ENCODE measurements at places on chromosomes 1 and 21.

DNA sequence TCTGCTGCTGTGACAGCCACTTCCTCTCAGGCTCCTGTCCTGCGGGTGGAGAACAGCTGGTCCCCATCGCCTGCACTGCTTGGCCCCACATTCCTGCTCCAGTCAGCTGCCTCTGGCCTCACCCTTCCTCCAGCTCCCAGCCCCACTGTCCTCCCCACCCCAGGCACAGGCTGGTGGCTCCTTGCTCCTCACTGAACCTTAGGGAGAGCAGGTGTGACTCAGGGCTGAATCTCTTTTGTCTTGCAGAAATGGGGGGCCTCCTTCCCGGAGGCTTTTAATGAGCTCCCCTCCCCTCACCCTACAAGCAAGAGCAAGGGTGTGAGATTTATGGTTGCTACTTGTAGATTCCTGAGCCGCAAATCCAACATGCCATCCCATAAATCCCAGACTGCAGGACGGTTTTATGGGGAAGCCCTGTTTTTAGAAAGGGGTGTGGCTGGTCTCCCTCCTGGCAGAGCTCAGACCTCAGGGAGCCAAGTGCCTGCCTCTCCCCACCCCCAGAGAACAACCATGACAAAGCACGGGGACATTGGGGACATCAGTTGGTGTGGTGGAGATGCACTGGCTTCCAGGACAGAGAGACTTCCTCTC, 15.2 kb downstream of the CDK18 start:
- DNase-seq = no peak

- peak; percentile 56 for DNase-seq
These were observed 12.9 kb downstream of the ATP1B1 start for GRCh38 chr1:169119405-169119804.

DNA sequence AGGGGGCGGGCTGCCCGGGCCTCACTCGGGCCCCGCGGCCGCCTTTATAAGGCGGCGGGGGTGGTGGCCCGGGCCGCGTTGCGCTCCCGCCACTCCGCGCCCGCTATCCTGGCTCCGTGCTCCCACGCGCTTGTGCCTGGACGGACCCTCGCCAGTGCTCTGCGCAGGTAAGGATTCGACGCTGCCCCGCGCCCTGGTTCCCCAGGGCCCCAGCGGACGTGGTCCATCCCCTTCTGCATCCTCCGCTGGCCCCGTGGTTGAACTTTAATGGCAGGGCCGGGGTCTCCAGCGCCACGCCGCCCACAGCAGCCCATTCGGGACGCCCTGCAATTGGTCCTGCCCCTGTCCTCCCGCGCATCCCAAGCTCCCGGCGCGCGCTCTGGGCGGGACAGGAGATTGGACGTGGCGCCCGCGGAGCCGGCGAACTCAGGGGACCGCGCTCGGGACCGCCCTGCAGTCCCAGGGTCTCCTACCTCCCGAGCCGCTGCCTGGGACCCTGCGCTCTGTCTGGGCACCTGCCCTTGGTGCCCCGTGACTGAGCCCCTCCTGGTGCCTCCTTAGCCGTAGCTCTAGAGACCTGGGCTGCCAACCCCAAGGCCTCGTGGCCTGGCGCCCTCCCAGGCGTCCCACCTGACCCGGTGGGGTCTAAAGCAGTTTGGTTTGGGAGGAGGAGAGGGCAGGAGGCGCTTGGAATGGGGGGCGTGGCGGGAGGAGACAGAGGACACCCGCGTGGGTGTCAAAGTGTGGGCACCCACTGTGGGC, at the start of gene ALPL:
TSS of gene ALPL (plus strand) at position 73 of the 762 bp plus-strand sequence. CDS start 44,659 bp downstream, outside the sequence.
- no peak for DNase-seq

DNA sequence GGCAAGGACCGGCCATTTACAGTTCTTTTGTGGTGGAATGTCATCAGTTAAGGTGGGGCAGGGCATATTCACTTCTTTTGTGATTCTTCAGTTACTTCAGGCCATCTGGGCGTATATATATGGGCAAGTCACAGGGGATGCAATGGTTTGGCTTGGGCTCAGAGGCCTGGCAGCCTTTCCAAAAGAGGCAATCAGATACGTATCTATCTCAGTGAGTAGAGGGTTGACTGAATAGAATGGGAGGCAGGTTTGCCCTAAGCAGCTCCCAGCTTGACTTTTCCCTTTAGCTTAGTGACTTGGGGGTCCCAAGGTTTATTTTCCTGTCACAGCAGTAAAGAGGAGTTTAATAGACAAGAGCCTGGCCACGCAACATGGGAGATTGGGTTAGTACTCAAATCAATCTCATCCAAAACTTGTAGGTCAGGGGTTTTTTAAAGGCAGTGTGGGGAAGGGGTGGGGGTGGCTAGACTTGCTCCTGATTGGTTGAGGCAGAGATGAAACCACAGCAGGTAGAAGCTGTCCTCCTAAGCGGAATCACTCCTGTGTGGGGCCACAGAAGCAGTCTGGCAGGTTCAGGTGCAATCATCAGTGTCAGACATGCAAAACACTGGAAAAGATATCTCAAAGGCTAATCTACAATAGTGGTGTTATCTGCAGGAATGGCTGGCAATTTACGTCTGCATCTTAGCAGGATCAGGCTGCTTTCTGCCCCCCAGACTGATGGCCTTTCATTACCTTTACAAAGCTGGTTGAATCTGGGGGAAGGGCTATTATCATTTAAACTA, 112.9 kb downstream of the TLR5 start:
- DNase-seq = no peak

DNA sequence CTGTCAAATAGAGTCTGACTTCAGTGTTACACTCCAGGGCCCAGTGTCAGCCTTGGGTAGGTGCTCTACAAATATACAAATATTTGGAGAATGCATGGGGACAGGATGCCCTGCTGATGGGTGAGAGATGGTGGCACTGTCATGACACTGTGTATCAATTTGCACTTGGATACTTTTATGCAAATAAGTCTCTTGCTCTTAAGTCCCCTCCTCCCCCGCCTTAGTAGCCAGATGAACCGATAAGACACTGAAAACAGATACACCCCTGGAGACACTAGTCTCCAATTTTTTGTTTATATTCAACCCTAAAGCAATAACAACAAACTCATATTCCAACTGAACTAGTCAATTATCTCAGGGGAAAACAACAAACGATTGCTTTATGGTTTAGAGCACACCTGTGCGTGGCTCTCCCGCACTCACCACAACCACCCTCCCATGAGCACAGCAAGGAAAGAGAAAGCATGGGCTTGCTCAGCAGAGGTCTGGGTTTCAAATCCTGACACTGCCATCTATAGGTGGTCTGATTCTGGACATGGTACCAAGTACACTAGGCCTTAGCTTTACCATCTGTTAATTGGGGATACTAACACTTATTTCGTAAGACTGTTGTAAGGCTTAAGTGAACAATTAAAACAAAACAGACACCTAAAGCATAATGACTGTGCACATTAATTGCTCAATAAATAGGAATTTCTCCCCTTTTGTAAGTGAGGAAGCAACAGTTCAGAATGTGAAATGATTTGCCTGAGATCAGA, 50.3 kb downstream of the HIVEP3 start:
- no peak for DNase-seq

- no peak for DNase-seq
These were observed 4.9 kb downstream of the RASSF5 start for GRCh38 chr1:206512058-206512850.

DNA sequence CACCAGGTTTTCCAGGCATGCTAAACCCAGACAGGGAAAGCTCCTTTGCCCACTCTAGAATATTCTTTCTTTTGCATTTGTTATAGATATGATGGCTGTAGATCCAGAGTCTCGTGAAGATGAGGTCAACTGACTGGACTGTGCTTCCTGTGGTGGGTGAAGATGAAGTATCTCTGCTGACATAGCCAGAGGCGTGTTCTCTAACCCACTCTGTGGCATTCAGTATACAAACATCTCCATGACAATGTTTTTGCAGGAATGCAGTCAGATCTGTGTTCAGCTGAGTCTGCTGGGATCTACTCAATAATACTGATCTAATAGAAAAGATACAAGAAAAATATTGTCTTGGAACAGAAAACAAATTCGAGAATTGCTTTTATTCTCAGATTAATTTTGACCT, 11.3 kb downstream of the RWDD2B start:
- DNase-seq = no peak

- peak; percentile 92 for DNase-seq
These were observed 53.4 kb downstream of the TOMM20 start for GRCh38 chr1:235075048-235075776.

- no peak for DNase-seq
These were observed 4.5 kb downstream of the AKNAD1 start for GRCh38 chr1:108852221-108852975.

- DNase-seq = no peak
These were observed 59.6 kb upstream of the ITPKB start for GRCh38 chr1:226798427-226799411.

DNA sequence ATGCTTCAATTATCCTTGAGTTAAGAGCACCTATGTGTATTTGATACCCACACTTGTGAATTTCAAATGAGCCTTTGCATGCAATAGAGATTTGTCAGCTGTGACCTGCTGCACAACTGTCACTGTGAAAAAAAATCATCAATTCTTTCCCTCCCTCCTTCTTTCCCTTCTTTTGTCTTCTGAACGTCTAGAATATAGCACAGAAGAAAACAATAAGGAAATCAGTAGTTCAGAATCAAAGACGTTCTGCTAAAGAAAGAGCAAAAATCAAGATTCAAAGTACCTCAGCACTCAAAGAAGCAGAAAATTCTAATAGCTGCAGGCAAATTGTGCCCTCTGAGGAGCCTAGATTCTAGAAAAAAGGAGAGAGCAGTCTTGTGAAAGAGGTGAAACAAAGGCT, 1.7 kb upstream of the FMN2 start:
- no peak for DNase-seq

- DNase-seq = peak; percentile 43
These were observed 1.3 kb downstream of the PIK3R3 start for GRCh38 chr1:46131093-46131492.

DNA sequence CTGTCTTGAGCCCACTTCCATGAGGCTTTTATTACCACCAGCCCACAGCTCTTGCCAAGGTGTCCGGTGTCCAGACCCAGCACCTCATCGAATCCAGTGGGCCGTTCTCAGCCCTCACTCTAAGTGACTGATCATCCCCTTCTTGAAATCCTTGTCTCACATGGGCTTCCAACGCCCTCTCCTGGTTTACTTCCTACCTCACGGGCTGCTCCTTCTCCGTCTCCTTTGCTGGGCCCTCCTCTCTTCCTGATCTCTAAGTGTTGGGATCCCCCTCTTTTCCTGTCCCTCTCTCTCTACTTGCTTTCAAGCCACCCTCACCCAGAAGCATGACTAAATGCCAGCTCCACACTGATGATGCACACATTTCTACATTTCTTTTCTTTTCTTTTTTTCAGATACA, 9.0 kb upstream of the RHBG start:
- DNase-seq = peak; percentile 15

- peak; percentile 62 for DNase-seq
These were observed 42.5 kb upstream of the TMEM125 start for GRCh38 chr1:43227143-43227764.

- no peak for DNase-seq
These were observed 79.7 kb upstream of the RAB4A start for GRCh38 chr1:229191066-229191674.

DNA sequence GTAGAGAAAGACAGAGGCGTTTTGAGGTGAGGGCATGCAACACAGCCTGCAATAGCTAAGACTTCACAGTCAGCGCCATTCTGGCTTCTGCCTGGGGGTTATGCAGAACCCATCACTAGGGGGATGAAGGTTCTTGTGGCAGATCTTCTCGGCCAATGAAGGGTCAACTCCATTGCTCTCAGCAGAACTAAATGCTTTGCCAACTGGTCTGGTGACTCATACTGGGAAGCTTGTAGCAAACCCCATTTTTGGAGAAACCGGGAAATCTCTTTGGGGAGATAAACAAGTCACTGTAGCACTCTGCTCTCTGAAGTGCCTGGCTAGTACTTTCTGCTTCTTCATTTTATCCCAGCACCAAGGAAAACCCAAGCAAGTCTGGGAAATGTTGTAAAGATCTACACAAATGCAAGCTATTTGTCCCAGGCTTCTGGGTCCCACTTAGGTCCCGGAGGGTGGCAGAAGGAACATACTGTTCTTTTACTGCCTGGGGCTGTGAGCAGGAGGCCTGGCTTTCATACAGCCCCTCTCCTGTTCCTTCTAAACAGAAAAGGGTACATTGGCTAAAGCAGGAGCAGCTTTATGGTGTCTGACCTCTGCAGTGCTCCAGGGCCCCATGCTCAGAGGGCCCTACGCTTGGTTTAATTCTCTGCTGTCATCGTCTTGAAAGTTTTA, 28.8 kb downstream of the SHISA4 start:
- DNase-seq = peak; percentile 78

- peak; percentile 85 for DNase-seq
These were observed 577 bp downstream of the IKBKE start for GRCh38 chr1:206470692-206471414.

GRCh38 chr1:32345289-32345827, 9.3 kb upstream of the MARCKSL1 start:
- DNase-seq = peak; percentile 58

DNA sequence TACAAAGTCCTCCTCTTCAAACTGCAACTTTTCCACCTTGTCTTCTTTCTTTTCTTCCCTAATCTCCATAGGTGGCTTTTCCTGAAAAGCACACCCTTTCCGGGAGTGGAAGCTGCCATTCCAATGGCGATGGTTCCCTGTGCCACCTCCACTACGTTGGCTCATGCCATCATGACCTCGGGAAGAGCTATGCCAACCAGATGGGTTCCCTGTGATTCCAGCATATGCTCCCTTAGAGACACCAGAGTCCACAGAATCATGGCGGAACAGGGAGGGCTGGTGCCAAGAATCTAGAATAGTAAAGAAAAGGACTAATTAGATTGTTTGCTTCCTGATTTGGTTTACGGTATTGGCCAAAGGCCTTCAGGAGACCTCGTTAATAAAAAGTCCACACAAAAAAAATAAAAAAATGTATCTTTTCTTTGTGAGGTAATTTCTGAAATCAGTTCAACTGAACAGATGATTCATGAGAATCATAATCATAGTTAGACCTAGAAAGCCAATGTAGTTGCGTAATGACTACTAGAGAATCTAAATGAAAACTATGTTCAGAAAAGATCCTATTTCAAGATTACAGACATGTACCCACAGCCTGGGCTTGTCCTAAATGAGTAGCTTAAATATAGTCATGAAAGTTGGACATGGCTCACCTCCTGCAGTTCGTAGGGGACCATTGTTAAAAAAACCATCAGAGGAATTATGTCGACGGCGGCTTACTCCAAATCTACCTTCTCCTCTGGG, 30.9 kb upstream of the CCDC17 start:
- no peak for DNase-seq

DNA sequence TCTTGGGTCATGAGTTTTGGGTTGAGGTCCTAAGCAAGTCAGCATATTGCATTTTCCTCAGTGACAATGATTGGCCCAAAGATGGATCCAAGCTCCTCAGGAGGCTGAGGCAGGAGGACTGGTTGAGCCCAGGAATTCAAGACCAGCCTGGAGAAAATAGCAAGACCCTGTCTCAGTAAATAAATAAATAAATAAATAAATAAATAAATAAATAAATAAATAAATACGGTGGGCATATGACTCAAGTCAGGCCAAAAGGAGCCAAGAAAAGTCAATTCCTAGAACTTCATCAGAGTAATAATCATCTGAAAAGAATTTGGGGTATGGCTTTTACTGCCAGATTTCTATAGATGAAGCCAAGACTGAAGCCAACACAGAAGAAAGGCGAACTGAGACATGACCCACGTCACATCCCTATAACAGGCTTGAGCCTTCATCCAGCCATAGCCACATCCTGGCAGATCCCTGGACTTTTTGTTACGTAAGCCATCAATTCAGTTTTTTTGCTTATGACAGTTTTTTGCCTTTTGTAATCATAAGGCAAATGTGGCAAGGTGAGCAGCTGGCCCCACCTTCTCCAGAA, 88.5 kb upstream of the NFASC start:
- no peak for DNase-seq
